Left forelimb (tissue), 1 donor: ENCODE measurements at places on chromosomes 7 and 10.

- DNase-seq: no peak
Measured at GRCh38 chr7:107591421-107591820, 11.4 kb downstream of the BCAP29 start.

DNA sequence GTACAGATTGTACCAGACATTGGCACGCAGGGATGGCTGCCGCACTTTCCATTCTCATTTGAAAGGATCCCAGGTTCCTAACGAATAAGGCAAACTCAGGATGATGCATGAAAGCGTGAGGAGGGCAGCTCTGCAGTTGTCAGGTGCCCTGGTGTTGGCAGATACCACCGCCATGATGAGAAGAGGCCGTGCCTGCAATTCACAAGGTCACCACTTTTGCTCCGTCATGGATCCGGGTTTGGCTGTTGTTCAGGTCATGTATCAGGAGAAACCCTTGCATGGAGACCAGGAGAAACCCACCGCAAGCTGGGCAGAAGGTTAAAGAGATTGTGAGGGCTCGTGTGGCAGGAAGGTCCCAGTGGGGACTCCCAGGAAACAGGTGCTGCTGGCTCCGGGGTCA lies 233.2 kb downstream of the KLF6 start:
- DNase-seq: no peak

DNA sequence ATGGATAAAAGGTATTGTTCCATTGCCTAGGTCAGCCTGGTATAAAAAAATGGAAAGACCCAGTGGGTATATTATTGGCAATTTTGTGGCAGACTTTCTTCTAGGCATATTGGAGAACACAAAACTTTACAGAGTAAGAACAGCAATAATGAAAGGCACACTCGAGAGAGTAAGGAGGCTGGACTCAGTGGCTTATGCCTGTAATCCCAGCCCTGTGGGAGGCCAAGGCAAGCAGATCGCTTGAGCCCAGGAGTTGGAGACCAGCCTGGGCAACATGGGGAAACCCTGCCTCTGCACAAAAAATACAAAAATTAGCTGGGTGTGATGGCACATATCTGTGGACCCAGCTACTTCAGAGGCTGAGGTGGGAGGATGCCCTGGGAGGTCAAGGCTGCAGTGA lies 158.2 kb downstream of the FAM107B start:
- no peak for DNase-seq

DNA sequence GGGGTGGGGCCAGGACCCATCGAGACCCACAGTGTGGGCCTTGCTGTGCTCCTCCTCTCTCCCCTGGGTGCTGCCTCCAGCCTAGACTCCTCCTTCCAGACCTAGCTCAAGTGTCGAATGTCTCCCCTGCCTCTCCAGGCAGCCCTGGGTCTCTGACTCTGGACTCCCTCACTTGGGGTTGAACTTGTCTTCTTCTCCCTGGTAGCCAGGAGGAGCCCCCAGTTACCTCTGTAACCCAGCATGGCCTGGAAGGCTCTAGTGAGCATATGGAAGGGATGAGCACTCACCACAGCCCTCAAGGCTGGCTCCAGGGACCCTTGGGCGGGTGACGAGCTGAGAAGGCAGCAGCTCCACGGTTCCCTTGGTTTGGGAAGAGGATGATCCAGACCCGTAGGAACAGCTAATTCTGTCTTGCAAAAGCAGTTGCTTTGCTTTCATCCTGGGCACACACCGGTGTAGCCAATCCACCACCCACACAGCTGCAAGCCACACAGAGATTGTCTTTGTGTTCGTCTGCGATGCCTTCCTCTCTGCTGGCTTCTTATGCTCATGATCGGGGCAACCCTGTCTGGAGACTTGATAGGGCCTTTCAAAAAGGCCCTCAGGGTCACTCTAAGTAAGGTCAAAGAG lies 52.3 kb upstream of the ANTXRL start:
- peak; percentile 48 for DNase-seq

DNA sequence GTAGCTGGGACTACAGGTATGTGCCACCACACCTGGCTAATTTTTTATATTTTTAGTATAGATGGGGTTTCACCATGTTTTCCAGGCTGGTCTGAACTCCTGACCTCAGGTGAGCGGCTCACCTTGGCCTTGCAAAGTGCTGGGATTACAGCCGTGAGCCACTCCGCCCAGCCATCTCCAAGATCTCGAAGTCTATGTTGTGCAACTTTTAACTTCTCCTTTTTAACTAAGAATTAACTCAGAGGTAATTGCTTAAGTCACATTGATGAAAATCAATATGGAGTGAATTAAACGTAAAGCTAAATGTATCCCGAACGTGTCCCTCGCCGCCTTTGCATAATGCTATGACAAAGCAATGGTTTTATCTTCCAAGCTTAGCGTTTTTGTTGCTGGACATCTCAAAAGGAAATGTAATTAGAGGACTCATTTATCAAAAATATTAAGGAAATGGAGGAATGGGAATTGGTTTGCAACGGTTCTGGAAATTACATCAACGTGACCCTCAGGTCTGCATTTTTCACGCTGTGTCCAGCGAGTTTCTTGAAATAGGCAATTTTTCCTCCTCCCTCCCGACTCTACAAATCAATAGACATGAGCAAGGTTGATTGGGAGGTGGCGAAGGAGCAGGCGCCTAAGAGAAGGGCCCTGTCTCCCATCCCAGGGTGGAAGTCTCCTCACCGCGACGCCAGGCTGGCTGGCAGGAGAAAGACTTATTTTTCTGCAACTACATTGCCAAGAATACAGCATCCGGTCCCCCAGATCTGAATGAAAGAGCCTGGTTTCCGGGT lies 89.8 kb downstream of the TMEM130 start:
- DNase-seq: no peak

DNA sequence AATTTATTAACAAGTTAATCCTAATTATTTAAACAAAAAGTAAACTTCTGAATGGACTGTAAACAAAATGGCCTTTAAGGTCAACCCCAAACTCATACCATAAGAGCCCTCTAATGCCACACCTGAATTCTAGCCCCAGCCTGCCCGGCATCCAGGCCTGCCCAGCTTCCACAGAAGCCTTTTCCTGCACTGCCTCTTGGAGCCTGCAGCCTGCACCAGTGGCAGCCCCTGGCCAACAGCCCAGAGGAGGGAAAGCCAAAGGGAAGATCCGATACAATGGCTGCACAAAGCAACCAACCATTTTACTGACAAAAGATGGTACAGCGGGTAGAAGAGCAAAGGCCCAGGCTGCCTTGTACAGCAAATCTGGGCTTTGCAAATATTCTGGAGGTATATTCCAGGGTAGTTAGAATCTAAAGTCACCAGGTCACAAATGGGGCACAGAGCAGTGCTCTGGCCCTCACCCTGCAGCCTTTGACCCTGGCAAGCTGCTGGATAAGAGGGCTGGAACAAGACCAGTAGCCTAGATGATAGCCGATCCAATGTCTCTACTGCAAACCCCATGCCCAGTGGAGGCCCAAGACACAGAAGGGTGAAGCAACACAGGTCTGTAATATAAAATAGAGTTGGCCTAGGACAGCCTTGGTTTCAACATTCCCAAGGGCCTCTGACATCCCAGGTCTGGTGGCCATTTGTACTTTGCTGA lies 12.5 kb upstream of the CH25H start:
- DNase-seq: no peak

GRCh38 chr10:112356686-112357085 lies 17.2 kb upstream of the ACSL5 start:
- no peak for DNase-seq

- no peak for DNase-seq
Measured at GRCh38 chr7:137080516-137081203, 212.2 kb downstream of the CHRM2 start.

DNA sequence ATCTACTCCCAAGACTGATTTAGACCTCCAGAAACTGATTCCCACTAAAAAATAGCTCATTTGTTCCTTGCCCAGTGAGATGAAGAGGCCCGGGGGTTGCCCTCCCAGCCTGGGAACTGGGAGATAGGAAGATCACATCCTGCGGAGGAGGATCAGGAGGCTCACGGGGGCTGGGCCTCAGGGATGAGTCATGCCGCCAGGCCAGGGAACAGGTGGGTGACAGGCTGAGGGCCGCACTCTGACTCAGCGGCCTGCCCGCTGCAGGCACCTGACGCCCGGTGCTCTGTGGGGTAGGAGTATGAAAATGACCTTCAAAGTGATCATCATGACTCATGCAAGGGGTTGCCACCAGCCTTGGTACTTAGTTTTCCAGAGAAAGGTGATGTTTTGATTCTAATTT lies 104.5 kb upstream of the ZPBP start:
- DNase-seq: no peak

- no peak for DNase-seq
Measured at GRCh38 chr10:88707429-88708155, 1.5 kb downstream of the LIPK start.

DNA sequence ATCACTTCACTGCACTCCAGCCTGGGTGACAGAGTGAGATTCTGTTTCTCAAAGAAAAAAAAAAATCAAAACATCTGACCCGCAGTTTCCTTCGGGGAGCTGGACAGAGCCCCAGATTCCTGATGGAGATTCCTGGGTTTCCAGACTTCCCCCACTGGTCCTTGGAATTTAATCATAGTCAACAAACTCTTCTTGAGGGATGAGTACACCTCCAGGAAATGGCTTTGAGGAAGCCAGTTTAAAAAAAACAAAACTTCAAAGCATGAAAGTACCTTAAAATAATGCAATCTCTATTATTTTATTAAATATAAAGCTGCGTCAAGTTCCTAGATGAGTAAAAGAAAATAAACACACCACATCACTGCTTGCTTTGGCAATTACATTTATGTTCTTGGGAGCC lies 1.2 kb upstream of the MAD1L1 start:
- no peak for DNase-seq
